ENCODE measurements at places on chromosomes 11 and 22.

DNA sequence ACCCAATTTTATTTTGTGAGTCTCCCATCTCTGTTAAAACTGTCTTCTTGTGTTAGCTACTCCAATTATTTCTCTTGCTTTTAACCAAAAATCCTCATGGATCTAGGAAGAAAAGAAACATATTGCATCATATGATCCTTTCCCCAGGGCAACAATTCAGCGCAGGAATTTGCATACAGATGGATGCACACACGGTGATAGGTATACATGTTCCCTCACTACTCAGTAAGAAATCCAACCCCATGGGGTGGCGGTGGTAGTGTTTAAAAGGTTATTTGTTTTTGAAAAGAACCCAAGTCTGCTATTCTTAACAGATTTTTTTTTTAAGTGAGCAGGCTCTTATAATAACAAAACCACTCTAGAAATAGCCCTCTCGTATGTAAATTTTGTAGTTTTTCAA is 4.2 kb upstream of the SYN3 start:
- DNase-seq, result no peak

GRCh38 chr11:132466983-132467382 is 1065.3 kb downstream of the OPCML start:
- no peak for DNase-seq

GRCh38 chr11:11972730-11973341 is 35.6 kb downstream of the DKK3 start:
- DNase-seq, result no peak

GRCh38 chr11:74466916-74467885 is at the start of gene KCNE3:
Gene KCNE3, minus strand, starts transcription at chr11:74467549. Its CDS starts 9,986 bp downstream, at chr11:74457563.
- DNase-seq, result no peak

- no peak for DNase-seq
Observed at GRCh38 chr22:50018608-50019285, 6.2 kb upstream of the IL17REL start.

- peak; percentile 51 for DNase-seq
Observed at GRCh38 chr11:128772814-128773213, 78.9 kb downstream of the FLI1 start.

DNA sequence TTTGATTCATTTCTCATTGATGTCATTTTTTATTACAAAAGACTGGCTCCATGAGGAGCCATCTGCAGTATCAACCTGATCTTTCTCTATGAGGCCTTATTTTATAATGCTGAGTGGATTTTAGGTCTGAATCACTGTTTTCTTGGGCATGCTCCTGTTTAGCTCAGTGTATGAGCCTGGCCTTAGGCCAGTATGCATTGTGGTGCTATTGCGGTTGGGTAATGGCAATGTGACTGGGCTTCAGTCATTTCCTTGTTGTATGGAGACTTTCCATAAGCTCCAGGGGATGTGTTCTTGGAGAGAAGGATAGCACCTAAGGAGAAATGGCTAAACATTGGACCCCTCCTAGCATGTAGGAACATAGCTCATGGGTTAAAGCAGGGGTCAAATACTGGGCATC is 293.2 kb downstream of the NELL1 start:
- no peak for DNase-seq
